ENCODE measurements at places on chromosomes 3 and 15. TPM values are rescaled to one million over a fixed set of nuclear protein-coding genes. Genes with fewer than 3 reads are reported as not detected.

AMIGO3 gene
- total RNA-seq: 0.36 TPM

- no peak for DNase-seq
These were observed 61.8 kb upstream of the SMAD3 start for GRCh38 chr15:67003586-67003985.

- no peak for DNase-seq
These were observed 142.7 kb downstream of the GHSR start for GRCh38 chr3:172305552-172305951.

GRCh38 chr15:31328428-31328968, 1.9 kb downstream of the KLF13 start:
- peak; percentile 31 for DNase-seq

POPDC2 gene
- total RNA-seq: 3.4 TPM

DNA sequence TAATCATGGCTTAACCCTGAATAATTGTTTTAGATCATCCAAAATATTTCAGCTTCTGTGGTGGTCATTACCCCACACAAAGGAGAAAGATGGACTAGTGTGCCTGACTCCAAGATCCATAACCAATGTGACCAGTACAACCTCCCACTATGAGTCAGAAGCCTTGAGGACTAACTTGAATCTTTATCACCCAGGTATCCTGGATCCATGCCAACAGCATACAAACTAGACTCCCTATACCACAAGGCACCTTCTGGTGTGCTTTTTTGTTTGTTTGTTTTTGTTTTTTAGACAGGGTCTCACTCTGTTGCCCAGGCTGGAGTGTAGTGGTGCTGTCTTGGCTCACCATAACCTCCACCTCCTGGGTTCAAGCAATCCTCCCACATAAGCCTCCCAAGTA, 317.7 kb downstream of the VPS13C start:
- DNase-seq: no peak

SENP2 gene
- total RNA-seq: 24.6 TPM

RPL39L gene
- 1.9 TPM for total RNA-seq

TMC3 gene
- total RNA-seq: not detected

DNA sequence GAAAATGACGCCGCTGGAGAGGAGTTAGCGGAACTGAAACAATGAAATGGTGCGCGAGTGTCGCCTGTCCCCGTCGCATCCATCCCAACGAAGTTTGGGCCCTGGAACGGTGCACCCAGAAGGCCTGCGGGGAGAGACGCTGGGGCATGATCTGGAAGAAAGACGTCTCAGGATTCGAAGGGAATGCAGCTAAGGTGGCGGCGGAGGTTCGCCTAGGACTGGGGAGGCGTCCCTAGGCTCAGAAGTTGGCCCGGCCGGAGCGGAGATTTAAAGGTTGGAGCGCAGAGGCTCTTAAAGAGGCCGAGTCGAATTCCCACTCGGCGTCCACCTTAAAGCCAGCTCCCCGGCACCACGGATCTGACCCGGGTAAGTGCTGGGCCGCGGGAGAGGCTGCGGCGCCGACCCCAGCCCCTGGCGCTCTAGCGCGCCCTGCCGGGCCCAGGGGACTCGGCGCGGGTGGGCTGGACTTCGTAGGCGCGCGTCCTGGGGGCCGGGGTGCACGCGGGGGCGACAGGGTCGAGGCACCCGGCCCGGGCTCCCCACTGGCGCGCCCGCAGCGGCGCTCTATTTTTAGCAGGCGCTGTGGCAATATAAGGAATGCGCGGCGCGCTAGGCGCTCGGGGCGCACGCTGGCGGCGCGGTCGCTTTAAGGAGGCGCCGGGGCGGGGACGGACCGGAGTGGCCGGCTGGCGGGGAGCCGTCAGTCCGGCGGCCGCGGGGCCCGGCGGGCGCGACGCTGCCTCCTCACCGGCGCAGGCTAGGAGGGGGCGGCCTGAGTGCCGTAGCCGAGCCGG, at the start of gene MRAS:
MRAS (plus strand) TSS at position 620 of the 794 bp plus-strand sequence. CDS start 24,305 bp downstream, outside the sequence.
- peak; percentile 87 for DNase-seq

DNA sequence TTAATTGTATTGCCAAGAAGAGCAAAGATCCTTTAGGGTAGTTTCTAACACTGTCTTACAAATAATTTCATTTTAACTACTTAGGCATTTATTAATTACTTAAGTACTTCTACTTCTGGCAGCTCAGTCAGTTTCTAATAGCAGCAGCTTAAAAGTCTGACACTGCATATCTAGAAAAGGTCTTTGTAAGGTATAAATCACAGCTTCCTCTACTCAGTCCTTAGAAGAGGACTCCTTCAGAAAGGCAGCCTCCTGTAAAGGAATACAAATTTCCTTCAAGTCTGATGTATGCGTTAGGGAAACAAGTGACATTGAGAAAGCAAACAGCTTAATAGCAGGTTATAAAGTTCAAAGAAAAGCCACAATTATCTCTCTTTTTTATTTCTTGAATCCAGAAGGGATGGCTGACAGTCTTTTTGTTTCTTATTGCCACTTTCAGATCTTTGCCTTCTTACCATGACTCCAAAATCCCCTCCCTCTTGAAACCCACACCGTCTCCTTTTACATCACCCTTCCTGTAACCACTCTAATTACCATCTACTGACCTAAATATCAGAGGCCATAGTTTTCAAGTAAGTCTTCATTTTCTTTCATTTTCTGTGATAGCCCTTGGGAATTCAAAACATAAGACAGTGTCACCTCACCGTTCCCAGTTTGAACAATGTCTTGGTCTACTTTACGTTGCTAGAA, 109.5 kb downstream of the CGGBP1 start:
- no peak for DNase-seq

GNB4 gene
- total RNA-seq: 12.3 TPM

DNA sequence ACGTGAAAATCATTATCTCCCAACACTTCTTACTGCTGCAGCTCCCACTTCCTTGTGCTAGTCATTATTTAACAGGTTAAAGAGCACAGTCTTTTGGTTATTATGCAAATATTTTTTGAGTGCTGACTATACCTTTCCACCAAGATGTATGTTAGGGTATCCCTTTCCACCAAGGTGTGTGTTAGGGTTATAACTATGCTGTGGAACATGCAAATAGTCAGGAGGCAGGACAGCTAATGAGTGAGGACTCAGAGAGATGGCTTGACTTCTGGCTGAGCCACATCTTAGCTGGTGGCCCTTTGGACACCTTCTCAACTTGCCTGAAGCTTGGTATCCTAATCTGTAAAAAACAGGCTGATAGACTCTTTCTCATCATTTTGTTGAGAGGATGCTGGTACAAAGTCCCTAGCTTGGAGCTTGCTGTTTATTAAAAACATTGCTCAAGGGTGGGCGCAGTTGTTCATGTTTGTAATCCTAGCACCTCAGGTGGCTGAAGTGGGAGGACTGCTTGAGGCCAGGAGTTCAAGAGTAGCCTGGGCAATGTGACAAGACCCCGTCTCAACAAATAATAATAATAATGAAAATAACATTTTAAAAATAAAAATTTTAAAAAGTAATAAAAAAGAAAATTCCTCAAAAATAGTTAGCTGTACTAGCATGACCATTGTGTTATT, 160.5 kb upstream of the ADAMTS9 start:
- no peak for DNase-seq

GRCh38 chr3:130609166-130609979, 92.4 kb downstream of the COL6A6 start:
- peak; percentile 16 for DNase-seq

- no peak for DNase-seq
These were observed 97.6 kb downstream of the FRMD4B start for GRCh38 chr3:69288161-69288895.

IQCF5 gene
- not detected for total RNA-seq

RTP3 gene
- total RNA-seq: not detected

GRCh38 chr15:71066983-71067382, 48.3 kb upstream of the THSD4 start:
- no peak for DNase-seq

DNA sequence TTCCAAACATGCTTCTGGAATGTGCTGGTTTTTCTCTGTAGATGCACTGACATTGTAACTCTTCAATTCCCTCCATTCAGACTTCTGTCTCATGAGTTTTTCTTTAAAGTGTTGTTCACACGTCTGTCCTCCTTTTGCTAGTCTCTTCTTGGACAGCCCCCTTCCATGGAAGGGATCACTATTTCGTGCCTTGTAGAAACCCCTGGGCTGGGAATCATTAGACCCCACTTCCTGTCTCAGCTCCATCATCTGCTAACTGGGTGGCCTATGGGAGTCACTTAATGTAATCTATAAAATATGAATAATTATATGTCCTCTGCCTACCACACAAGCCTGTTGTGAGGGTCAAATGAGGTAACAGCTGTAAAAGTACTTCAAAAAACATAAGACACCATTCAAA, 110.6 kb downstream of the THSD4 start:
- no peak for DNase-seq
